ENCODE measurements at places on chromosomes 12 and 14.
A peak's percentile ranks its signal among the peaks of the same experiment; 100 is the strongest.

- DNase-seq = no peak
Observed at GRCh38 chr12:30973175-30973574, 46.6 kb downstream of the TSPAN11 start.

GRCh38 chr14:52458721-52459085 lies 93.6 kb downstream of the TXNDC16 start:
- DNase-seq = no peak

- no peak for DNase-seq
Observed at GRCh38 chr14:95102680-95103044, 54.7 kb downstream of the DICER1 start.

GRCh38 chr14:77243853-77244252 lies 27.2 kb downstream of the NGB start:
- no peak for DNase-seq

DNA sequence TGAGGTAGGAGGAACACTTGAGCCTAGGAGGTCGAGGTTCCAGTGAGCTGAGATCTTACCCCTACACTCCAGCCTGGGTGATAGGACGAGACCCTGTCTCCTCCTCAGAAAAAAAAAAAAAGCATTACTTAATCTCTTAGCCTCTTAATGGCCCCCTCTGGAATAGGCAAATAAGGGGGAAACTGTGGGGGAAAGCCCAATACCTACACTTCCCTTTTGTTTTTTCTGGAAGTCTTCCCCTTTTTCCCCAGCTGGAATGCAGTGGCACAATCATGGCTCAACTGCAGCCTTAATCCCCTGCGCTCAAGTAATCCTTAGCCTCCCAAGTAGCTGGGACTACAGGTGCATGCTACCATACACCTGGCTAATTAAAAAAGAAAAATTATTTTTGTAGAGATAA lies 32.2 kb downstream of the RCOR1 start:
- no peak for DNase-seq

GRCh38 chr14:78823035-78823434 lies 652.9 kb downstream of the NRXN3 start:
- DNase-seq = no peak

DNA sequence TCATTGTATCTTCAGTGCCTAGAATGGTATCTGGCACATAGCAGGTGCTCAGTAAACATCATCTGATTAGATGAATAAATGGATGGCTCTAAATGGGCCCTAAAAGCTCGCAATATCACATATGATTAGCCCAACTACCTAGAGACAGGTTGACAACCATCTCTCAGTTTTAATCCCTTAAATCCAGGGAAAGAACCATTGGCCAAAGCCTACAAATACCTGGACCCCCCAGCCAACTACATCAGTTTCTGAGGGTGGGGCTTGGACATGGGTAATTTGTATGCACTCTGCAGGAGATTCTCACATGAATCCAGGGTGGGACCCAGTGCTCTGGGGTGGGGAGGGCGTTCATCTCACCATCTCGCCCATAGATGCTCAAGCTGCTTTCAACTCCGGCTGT lies 4.8 kb upstream of the DTX1 start:
- no peak for DNase-seq

DNA sequence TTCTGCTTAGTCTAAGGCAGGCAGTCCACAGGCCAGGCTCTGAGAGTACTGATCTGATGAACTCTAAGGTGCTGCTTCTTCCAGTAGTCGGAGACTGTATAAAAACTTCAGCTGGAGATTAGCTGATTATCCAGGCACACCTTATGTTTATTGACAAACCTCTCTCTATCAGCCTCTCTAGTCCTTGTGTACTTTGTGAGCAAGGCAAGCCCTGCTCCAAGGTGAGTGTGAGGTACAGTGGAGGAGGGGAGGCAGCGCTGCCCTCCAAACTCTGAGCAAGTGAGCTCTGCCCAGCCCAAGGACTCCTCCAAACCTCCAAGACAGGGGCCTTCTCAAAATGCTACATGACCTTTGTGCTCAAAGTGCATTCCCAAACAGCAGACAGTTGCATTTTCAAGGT lies 95.9 kb upstream of the CDKN3 start:
- DNase-seq = no peak

- DNase-seq = no peak
Observed at GRCh38 chr14:86935241-86935885, 1057.6 kb downstream of the GALC start.

DNA sequence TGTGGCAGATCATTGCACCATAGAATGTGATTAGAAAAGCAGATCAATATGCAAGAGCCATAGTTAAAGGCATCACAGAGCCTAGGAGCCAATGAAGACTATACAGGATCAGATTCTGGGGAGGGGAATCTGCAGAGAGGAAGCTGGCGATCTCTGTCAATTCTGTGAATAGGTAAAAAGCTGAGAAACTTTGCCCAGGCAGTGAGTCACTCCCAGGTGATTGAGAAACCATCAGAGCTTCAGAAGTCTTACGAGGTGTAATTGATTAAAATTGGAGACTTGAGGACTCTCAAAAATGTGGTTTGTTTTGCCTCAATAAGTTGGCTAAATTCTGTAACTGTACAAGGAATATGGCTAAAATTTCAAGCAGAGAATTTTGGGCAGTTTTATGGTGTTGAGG lies 41.7 kb upstream of the TSPAN11 start:
- DNase-seq = no peak

DNA sequence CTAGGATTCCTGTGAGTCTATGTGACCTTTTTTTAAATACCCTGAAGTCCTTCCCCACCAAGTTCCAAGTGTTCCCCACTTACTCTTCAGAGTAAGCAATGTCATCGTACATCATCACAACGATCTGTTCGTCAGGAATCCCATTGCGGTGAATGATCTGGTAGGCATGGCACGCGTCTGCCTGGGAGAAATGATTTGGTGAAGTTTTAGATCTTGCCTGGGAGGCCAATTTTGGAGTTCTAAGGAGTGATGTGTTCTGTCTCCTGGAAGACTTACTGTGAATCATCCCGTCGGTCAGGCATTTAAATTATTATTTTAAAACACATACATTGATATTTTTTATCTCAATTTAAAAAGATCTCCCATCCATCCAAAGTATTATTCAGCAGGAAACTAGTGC lies 29.8 kb downstream of the LGMN start:
- peak; percentile 80 for DNase-seq

DNA sequence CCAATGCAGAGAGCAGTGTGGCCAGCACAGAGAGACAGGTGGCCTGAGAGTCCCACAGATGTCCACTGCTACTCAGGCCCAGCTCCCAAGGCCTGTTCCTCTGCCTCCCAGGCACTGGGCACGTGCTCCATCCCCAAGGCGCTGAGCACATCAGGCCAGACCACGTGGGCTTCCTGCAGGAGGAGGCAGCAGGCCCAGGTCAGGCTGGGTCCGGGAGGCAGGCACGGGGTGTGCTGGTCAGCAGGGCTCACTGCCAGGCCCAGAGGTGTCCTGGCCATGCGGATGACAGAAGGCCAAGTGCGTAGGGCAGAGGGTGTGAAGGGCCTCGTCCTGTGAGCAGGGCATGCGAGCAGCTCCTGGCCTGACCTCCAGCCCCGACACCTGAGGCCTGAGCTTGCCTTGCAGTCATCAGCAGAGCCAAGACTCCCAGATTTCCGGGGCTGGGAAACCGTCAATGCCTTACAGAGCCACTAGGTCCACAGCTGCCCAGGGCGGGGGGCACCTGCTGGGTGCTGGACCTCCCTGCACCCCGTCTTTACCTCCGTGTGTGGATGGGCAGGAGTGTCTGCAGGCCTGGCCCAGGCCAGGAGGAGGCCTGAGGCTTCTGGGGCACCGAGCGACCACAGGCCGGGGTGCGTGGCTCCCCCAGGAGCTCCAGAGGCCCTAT lies 14.9 kb downstream of the TRMT61A start:
- no peak for DNase-seq

DNA sequence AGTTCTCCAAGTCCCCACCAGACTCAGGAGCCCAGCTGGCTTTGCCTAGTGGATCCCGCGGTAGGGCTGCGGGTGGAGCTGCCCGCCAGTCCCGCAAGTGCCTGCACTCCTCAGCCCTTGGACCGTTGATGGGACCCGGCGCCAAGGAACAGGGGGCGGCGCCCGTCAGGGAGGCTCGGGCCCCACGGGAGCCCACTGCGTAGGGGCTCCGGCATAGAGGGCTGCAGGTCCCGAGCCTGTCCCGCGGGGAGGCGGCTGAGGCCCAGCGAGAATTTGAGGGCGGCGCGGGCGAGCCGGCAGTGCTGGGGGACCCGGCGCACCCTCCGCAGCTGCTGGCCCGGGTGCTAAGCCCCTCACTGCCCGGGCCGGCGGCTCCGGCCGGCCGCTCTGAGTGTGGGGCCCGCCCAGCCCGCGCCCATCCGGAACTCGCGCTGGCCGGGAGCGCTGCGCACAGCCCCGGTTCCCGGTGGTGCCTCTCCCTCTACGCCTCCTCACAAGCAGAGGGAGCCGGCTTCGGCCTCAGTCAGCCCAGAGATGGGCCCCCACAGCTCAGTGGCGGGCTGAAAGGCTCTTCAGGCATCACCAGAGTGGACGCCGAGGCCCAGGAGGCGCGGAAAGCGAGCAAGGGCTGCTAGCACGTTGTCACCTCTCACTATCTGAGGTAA lies 452.4 kb upstream of the LRFN5 start:
- no peak for DNase-seq

- no peak for DNase-seq
Observed at GRCh38 chr12:76288218-76288617, 60.0 kb downstream of the BBS10 start.

DNA sequence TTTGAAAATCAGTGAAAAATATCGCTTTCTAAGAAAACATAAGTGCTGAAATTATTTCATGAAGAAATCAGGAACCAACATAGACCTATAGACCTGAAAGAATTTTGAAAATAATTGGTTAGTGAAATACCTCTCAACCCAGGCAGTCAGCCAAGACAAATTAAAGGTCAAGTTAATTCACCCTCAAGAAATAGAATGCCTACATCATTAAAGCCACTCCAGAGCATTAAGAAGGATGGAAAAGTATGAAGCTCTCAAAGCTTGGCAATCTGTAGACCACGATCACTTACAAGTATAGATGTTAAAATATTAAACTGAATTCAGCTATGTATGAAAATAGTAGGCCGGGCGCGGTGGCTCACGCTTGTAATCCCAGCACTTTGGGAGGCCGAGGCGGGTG lies 48.3 kb downstream of the SFSWAP start:
- DNase-seq = no peak

GRCh38 chr12:49336645-49337584 lies at the start of gene C1QL4:
Gene C1QL4 (minus strand): TSS chr12:49337188. CDS start chr12:49336477, 711 bp downstream.
- DNase-seq = no peak

DNA sequence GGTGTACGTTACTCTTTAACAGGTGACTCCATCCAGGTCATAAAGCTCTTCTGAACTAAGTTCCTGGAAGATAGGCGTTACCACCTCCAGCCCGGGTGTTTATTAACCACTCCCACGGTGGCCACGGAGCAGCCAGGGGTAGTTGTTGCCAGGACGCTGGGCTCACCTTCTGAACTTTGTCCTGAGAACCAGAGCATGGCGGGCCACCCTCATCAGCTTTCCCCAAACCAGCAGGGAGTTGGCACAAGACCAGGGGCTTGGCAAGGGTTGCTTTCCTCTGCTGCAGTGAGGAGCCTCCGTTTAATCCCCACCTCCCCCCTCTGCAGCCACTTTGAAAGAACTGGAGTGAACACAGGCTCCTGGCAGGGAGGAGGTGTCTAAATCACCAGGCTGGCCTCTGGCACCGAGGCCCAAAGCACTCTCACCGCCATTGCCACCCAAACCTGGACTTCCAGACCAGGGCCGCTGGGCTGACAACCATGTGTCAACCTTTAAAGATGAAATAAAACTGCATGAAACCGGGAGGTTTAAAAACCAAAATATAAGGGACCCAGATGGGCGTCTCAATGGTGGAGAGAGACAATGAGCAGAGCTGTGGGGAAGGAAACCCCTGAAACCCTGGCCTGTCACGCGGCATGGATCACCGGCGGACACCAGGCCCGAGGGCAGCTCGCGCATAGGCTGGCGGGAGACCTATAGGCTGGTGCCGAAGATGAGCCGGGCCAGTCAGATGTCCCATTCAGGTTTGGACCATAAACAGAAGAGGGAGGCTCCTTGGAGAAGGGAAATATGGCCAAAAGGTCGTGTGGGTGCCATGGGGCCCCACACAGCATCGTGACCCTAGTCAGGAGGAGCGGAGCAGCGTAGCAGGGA lies 30.9 kb upstream of the TDRD9 start:
- no peak for DNase-seq

- no peak for DNase-seq
Observed at GRCh38 chr14:29643433-29644211, 284.0 kb downstream of the PRKD1 start.

GRCh38 chr14:99672506-99673304 lies 11.4 kb upstream of the CYP46A1 start:
- DNase-seq = no peak

DNA sequence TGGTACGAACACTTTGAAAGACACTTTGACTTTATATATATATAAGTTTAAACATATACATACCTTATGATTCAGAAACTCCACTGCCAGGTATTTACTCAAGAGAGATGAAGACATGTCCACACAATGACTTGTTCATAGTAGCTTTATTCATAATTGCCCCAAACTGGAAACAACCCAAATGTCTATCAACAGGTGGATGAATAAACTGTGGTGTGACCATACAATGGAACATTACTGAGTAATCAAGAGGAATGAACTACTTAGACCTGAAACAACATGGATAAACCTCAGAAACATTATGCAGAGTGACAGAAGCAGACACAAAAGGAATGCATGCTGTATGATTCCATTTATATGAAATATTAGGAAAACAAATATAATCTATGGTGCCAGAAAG lies 71.1 kb downstream of the PPP1R36 start:
- DNase-seq = no peak

All from AG09309 (cell line).